ENCODE measurements at places on chromosomes 13 and 19. TPM values are rescaled to one million over a fixed set of nuclear protein-coding genes. Genes with fewer than 3 reads are reported as not detected.

Gene NLRP13
- not detected for total RNA-seq

Gene TMEM59L
- not detected for total RNA-seq

Gene CCDC122
- total RNA-seq = 7.4 TPM

Gene KIR3DL1
- total RNA-seq = not detected

Gene TGFBR3L
- 7.5 TPM for total RNA-seq

Gene SSC5D
- total RNA-seq = 0.31 TPM

Gene FGF21
- total RNA-seq = not detected

Gene SHANK1
- 0.04 TPM for total RNA-seq

Gene IGSF23
- total RNA-seq = not detected

Gene IL12RB1
- total RNA-seq = not detected

Gene SELENOV
- total RNA-seq = not detected

Gene PSG11
- total RNA-seq = not detected

Gene NLRP7
- not detected for total RNA-seq

Gene ASPDH
- not detected for total RNA-seq

Gene DAZAP1
- 126 TPM for total RNA-seq

Gene GPR4
- not detected for total RNA-seq

Gene CRX
- not detected for total RNA-seq

Gene GRIN2D
- 0.16 TPM for total RNA-seq

Gene NCCRP1
- total RNA-seq = 1.3 TPM

Gene CEACAM3
- total RNA-seq = not detected

Gene KRTDAP
- total RNA-seq = 1.4 TPM

Gene IZUMO2
- not detected for total RNA-seq

Gene FCAR
- total RNA-seq = not detected

Gene UBE2L5
- not detected for total RNA-seq

Gene P2RY11
- total RNA-seq = 5.5 TPM

Gene TMPRSS9
- not detected for total RNA-seq

Gene GPI
- 219 TPM for total RNA-seq

Gene KLK14
- total RNA-seq = 0.23 TPM

Gene SYNGR4
- total RNA-seq = not detected

Gene FFAR2
- total RNA-seq = not detected

Gene PRRG2
- total RNA-seq = 8.2 TPM

Gene ZNF358
- total RNA-seq = 13.8 TPM

Gene CDX2
- total RNA-seq = not detected

Gene RNF17
- total RNA-seq = not detected

Gene ADM5
- total RNA-seq = 4.1 TPM

Gene SYCN
- not detected for total RNA-seq

Gene KLK6
- total RNA-seq = 0.11 TPM

Gene NKPD1
- total RNA-seq = 1.1 TPM

Gene PTH2
- total RNA-seq = not detected

Gene CEACAM21
- total RNA-seq = not detected

Gene A1BG
- 26.6 TPM for total RNA-seq

Gene ZNF541
- total RNA-seq = not detected

Gene C2CD4C
- 0.15 TPM for total RNA-seq

Gene FBN3
- not detected for total RNA-seq

Gene AMH
- total RNA-seq = 1.3 TPM

Gene KRI1
- 17.7 TPM for total RNA-seq

Gene FBXO17
- 24.5 TPM for total RNA-seq

Gene TNNI3
- 4.0 TPM for total RNA-seq

Gene CFAP97D2
- not detected for total RNA-seq

Gene DHRS12
- total RNA-seq = 8.9 TPM

Gene GIPR
- total RNA-seq = 1.4 TPM

Gene MCOLN1
- total RNA-seq = 3.0 TPM

Gene TPTE2
- total RNA-seq = not detected

Gene TEX101
- total RNA-seq = not detected

Gene SMAD9
- 0.39 TPM for total RNA-seq

Gene HCST
- total RNA-seq = not detected

Measured in hair follicular keratinocyte (primary cell).